Peyer's patch (tissue), 4 donors: ENCODE measurements at places on chromosomes 4 and X. TPM values are rescaled to one million over a fixed set of nuclear protein-coding genes. Genes with fewer than 3 reads are reported as not detected.

Gene TEX13C
- total RNA-seq = not detected

Gene PDGFC
- 4.4 TPM for total RNA-seq

Gene ASB5
- not detected for total RNA-seq

Gene GPM6B
- total RNA-seq = not detected

DNA sequence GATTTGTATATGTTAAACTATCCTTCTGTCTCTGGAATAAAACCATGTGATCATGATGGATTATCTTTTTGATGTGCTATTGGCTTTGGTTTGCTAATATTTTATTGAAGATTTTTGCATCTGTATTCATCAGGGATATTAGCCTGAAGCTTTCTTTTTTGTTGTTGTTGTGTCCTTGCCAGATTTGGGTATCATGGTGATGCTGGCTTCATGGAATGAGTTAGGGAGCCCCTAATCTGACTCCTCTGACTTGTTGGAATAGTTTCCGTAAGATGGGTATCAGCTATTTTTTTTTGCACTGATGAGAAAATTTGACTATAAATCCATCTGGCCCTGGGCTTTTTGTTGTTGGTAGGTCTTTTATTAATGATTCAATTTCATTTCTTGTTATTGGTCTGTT lies 45.7 kb downstream of the ATP10D start:
- no peak for DNase-seq

- no peak for DNase-seq
These were observed 134.1 kb downstream of the PJA1 start for GRCh38 chrX:69031181-69031580.

- DNase-seq = no peak
These were observed 134.9 kb upstream of the PJA1 start for GRCh38 chrX:69299951-69300714.

GRCh38 chr4:139659735-139660424 lies 5.7 kb upstream of the MGST2 start:
- no peak for DNase-seq

DNA sequence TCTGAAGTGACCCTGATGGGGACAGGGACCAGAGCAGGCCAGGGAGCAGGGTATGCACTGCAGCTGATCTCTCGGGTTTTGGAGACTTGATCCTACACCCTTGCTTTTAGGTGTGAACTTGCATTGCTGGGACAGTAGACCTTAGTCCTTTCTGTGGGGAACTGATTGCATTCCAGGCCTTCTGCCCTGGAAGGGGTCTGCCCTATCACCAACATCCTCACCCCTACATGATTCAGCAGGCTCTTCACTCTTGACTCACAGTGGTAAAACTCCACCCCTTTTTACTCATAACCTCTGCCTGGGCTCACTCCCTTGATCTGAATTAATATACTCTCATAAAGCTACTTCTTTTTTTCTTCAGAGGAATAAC lies 6.6 kb upstream of the DDX60L start:
- DNase-seq = no peak

DNA sequence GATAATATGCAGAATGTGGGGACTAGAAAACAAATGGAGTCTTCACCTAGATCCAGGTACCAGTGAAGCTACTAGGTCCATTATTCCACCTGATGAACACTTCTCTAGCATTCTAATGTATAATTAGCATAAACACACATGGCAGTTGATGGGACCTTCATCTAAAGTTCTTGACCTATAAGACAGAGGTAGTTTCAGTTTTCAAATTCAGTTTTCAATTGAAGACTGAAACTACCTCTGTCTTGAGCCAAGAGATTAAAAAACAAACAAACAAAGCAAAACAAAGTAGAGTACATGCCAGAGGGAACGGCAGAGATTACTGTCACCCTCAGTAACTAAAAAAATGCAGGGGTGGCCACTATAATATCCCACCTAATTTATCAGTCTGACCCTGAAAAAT lies 199.9 kb upstream of the NEIL3 start:
- DNase-seq = no peak

DNA sequence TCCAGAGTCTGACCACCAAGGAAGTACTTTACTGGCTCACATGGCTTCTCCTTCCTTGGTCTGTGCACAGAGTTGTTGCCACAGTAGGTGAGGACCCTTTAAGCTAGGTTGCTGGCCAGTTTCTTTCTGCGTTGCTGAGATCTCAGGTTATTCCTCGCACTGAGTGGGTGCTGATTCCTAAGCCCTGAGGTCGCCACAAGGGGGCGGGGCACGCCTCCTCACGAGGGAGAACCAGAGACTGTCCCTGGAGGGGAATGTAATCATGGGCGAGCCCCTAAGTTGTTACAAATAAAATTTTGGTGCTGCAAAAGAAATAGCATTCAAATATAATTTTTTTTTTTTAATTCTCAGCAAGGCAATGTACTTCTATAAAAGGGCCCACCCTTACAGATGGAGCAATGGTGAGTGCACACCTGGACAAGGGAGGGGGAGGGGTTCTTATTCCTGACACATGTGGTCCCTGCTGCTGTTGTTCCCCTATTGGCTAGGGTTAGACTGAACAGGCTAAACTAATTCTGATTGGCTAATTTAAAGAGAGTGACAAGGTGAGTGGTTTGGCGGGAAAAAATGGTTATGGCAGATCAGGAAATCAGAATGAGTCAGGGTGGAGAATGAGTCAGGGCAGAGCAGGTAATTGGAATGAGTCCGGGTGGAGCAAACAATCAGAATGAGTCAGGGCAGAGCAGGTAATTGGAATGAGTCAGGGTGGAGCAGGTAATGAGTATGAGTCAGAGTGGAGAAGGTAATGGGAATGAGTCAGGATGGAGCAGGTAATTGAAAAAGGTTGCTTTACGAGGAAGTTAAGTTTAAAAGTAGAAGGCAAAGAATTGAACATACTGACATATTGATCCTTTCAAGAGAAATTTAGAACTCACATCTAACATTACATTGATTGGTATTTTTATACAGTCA lies 107.5 kb downstream of the VSIG4 start:
- no peak for DNase-seq

GRCh38 chrX:68684919-68685304 lies 37.4 kb downstream of the STARD8 start:
- no peak for DNase-seq

- no peak for DNase-seq
These were observed 276.5 kb downstream of the PPP4R3C start for GRCh38 chrX:27186671-27187070.

GRCh38 chrX:49880668-49881067 lies 1.4 kb downstream of the USP27X start:
- DNase-seq = no peak

DNA sequence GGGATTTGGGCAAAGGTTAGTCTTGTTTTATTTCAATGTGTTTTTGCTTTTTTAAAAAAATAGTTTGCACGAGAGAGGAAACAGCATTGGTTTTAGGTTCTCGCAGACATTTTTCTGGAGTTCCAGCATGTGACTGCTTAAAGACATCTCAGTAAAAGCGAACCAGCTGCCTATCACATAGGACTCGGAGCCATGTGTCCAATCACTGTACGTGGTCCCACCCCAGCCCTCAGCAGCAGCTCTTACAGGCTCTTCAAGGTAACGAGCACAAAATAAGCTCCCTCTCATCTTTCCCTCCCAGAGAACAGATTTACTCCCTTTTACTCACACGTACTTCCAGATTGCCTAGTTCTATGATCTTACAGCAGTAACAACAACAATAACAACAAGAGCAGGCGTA lies 68.7 kb downstream of the MCF2 start:
- no peak for DNase-seq
